ENCODE measurements at places on chromosomes 5 and 9.

GRCh38 chr9:78097541-78097940 is 65.9 kb upstream of the GNAQ start:
- DNase-seq, result no peak

GRCh38 chr9:72983056-72983455 is 30.2 kb upstream of the ALDH1A1 start:
- no peak for DNase-seq

DNA sequence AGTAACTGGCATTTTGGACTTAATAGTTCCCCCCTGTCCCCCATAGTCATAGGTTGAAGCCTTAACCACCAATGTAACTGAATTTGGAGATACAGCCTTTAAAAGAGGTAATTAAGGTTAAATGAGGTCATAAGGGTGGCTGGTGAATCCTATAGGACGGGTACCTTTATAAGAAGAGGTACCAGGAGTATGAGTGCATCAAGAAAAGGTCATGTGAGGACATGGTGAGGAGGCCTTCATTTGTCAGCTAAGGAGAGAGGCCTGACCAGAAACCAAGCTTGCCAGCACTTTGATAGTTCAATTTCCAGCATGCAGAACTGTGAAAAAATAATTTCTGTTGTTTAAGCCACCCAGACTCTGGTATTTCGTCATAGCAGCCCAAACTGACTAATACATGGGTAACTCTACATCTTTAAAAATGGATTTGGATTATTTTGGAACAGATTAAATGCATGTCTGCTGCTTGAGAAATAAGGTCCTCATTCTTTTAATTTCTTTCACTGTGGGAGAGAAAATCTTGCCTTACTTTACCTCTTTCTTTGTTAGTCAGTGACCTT is 9.7 kb downstream of the RASA1 start:
- DNase-seq, result no peak

- DNase-seq, result no peak
Measured at GRCh38 chr9:127905004-127905728, 5.8 kb upstream of the ST6GALNAC6 start.

DNA sequence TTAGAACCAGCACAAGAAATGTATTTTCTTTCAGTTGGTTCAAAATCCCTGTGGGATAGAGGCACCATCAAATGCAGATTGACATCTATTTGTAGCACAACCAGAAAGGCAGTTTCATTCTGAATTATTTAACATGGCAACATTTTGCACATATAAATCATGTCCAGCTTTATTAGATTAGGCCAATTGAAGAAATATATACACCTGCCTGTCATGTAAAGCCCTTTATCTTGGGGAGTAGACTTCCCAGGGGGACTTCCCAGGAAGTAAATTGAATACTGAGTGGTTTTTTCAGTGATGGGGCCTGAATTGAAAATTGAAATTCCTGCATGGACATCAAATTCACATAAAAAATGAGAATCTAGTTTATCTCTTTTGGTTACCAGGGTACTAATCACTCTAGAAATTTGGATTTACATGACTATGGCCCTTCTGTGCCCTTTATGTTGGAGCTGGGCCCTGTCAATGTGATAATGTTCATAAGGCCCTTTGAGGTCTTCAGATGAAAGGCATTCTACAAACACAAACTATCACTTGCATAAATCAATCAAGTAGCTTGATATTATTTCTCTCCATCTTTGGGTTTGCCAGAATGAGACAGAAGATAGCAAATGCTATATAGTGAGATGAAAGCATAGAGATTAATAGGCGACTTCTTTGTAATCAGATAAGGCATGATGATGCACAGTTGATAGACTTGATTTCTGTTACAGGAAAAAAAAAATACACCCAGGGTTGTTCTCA is 26.2 kb upstream of the ZNF608 start:
- no peak for DNase-seq

GRCh38 chr5:137280656-137281055 is 218.5 kb downstream of the SPOCK1 start:
- no peak for DNase-seq

DNA sequence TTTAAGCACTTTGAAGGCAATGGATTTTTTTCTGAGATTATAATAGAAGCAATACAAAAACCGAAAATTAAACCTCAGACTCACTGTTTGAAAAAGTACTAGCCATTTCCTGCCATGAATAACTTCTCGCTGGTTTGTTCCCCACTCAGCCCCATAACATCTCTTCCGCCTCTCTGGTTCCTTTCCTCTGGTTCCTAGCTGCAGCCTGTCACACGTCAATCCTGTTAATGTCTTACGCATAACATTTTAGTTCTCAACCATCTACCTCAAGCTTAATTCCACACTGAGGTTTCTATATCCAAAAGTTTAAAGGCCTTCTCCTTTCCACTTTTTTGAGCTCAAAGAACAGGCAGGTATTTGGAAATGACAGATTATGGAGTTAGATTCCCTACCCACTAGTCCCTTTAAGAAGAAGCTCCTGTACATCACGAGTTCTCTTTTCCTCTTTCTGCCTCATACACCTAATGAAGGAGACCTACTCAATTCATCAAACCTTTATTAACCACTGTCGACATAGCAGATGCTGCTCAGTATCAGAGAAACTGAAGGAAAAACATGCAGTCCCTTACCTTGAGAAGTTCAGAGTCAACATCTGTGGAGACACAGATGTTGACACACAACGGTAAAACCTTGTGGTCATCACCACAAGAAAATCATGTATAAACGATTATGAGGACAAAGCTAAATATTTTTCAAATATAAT is 243.0 kb upstream of the PTGER4 start:
- no peak for DNase-seq

GRCh38 chr9:107872457-107873192 is 383.1 kb upstream of the KLF4 start:
- DNase-seq, result no peak

- DNase-seq, result no peak
Measured at GRCh38 chr5:30878296-30878695, 315.2 kb upstream of the CDH6 start.

DNA sequence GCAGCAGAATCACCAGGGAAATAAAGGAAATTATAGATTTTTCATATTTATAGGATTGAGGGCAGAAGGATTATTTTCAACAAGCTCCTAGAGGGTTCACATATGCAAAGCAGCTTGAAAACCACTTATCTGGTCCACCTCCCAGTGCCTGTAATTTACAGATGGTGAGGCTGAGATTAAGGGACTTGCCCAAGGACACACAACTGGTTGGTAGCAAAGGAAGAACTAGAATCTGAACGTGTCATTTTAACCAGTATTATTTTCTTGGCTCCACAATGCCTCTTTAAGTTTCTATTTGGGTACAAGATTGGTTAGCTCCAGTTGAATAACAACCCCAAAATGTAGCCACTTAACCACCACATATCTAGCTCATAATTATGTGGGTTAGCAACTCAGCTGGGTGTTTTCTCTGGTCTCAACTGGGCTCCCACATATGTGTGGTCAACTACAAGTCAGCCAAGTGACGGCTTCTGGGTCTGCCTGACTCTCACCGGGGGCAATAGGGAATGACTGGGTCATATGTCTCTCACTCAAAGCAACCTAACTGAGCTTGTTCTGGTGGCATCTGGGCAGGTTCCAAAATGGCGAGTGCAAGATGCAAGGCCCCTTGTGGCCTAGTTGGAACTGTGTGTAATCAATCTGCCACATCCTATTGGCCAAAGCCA is 127.7 kb downstream of the ZDHHC21 start:
- no peak for DNase-seq

DNA sequence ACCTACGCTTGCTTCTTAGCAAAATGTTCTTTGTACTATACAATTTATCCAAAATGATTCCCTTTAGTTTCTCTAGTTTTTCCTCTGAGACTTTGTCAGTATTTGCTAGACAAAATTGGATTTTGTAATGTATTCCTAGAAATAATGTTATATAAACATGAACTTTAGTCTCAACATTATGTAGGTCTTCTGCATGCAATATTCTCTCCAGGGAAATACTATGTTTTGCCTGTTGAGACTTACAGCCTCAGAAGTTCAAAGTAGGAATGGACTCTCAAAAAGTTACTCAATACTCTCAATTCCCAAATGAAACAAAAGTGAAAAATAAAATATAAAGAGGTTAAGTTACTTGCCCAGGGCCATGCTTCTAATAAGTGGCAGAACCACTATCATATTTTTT is 24.8 kb upstream of the SMC2 start:
- no peak for DNase-seq

DNA sequence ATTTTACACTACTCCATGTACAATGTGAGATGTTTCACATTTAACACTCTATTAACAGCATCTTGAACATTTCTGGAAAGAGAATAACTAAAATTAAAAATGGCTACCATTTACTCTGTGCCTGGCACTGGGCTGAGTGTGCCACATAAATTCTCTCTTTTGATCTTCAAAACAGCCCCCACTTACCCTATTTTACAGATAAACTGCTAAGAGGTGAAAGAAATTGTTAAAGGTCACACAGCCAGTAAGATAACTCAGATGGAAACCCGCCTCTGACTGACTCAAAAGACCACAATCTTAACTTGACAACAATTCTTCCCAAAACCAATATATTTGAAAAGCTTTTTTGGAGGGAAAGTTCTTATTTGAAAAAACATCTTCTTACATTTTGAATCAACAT is 97.3 kb downstream of the MAPKAP1 start:
- no peak for DNase-seq

GRCh38 chr5:34919077-34919476 is 3.6 kb downstream of the BRIX1 start:
- DNase-seq, result no peak

GRCh38 chr5:82285206-82285605 is 7.1 kb upstream of the RPS23 start:
- DNase-seq, result no peak

- DNase-seq, result no peak
Measured at GRCh38 chr9:137716694-137717287, 98.0 kb downstream of the EHMT1 start.

- no peak for DNase-seq
Measured at GRCh38 chr5:133130387-133131118, 78.7 kb downstream of the HSPA4 start.

- no peak for DNase-seq
Measured at GRCh38 chr5:150021491-150022157, 21.1 kb downstream of the HMGXB3 start.

- no peak for DNase-seq
Measured at GRCh38 chr5:115800108-115800507, 16.4 kb downstream of the CDO1 start.

DNA sequence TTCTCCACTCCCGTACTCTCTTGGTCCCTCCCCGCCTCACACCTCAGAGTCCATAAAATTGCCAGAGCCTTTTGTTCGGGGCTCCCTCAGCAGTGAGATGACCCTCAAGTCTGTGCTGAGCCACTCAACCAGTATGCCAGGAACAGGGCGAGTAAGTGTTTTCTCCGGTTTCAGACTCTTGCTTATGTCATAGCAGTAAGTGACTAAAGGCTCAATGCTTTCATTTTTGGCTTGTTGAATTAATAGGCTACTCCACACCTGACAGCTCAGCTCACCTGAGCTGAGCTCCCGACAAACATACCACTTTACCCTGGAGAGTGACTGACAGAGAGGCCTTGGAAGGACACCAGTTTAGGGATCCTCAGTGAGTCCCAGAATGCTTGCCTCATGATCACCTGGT is 30.5 kb downstream of the PCSK1 start:
- no peak for DNase-seq

DNA sequence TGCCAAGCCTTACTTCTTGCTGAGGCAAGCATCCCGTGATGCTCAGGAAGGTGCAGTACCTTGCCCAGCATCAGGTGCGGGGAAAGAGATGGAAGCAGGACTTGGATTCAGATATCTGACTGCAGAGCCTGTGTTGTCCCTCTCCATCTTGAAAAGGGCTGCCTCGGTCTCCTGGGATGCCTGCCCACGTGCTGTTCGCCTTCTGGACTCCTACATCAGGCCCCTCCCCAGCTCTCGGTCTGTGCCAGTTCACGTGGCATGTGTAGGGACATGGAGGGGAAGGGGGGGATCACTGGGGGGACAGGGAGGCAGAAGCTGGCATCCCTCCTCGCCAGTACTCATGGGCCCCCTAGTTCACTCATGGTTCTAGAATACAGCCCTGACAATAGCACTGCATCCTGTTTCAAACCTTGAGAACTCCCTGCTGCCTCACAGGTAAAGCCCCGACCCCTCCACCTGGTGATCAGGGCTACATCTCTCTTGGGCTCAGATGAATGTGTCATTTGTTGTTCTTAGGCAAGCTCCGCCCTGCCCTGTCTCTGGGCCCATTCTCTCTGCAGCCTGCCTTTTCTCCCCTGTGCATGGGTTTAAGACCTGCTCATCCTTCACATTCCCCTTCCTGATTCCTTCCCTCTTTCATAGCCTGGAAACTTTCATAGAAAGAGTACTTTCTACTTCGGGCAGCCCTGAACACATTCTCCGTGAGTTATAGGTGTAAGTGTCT is 38.9 kb upstream of the SLC25A51 start:
- DNase-seq, result no peak

Measured in esophagus squamous epithelium (tissue), 5 donors.